ENCODE measurements at places on chromosomes 12 and 14.
A peak's percentile ranks its signal among the peaks of the same experiment; 100 is the strongest.

DNA sequence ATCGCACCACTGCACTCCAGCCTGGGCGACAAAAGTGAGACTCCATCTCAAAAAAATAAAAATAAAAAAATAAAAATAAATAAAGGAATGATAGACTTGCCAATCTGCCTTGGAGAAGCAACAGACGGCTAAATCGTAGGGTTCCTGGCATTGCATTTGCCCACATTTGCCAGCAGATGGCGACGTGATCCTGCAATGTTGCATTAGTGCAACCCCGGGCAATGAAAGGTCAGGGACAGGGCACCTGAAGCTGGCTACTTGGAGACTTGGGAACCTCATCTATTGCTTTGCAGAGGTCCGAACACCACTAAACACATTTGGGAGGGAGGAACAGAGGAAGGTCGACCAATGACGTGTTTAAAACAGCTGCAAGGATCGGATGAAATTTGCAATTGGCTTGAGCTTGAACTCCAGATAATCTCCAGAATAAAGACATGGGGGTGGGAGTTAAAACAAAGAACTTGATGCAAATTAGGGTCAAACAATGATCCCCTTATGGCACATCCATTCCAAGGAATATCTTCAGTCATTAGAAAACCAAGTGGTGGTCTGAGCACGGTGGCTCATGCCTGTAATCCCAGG lies 34.6 kb downstream of the SPRING1 start:
- peak; percentile 50 for DNase-seq

DNA sequence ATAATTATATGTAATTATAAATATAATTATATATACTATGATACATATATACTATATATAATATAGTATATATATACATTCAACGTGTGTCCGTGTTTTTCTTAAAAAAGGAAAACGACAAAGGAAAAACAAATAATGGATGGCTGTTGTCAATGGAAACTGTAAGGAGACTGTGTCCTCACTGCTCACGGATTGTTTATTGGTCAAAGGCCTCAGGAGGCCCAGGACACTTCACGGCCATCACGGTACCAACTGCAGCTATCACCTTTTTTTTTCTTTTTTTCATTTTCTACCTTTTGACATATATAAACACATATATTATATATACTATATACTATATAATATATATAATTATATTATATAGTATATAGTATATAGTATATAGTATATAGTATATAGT lies 113.4 kb downstream of the SPTSSA start:
- DNase-seq: no peak

GRCh38 chr12:104752016-104752415 lies 206.1 kb downstream of the SLC41A2 start:
- no peak for DNase-seq

GRCh38 chr12:12194206-12194605 lies 72.6 kb downstream of the LRP6 start:
- DNase-seq: peak; percentile 64

GRCh38 chr12:24960222-24960855 lies 11.4 kb upstream of the BCAT1 start:
- peak; percentile 62 for DNase-seq

DNA sequence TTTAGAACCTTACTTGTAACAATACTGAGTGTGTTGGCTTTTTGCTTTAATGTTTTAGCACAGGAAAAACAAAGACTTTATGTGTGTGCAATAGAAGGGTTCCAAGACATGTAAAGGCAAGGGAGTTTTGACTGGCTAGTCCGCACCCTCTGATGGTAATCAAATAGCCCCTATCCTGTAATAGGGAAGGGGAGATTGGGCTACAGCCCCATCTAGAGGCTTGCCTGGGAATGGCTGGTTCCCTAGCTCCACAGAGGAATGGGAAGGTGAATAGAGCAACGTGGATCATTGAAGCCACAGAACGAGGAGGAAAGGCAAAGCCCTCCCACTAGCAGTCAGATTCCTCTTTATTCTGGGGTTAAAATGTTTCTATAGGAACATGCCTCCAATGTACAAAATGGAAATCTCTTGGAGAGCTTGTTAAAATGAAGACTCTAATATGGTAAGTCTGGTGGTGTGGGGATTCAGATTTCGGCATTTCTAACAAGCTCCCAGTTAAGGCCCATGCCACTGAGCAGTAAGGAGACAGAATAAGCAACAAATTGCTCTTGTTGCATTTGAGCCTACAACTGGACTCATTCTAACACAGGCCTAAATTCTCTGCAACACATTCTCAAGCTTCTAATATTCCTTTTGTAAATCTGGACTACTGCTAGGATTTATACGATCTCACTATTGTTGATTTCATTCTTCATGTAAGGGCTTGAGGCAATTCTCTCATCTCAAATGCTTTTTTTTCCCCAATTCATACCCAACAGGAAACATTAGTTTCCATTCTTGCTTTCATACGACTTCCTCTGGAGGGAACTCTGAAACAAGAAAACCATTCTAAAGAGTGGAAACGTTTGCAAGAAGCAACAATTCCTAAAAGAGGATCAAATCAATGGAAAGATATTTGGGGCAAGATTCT lies 57.1 kb downstream of the NIN start:
- peak; percentile 62 for DNase-seq

DNA sequence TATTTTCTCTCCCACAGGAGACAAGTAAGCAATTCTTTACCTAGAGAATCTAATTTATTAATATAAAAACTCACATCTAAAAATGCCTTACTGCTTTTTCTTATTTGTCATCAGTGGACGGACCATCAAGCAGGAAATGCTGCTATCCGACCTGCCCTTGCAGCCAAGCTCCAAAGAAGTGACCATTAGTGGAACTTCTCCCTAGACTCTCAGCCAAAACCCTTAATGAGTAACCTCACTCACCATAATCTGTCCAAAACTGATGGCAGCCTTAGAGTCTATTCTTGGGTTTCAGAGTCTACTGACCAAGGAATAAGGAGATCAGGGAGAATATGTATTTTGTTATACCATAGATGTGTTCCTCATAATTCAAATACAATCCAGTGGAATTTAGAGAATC lies 60.9 kb upstream of the CFL2 start:
- DNase-seq: no peak

- peak; percentile 28 for DNase-seq
Observed at GRCh38 chr14:30779210-30779609, 95.1 kb upstream of the COCH start.

GRCh38 chr14:40133463-40133862 lies 701.2 kb upstream of the FBXO33 start:
- no peak for DNase-seq

DNA sequence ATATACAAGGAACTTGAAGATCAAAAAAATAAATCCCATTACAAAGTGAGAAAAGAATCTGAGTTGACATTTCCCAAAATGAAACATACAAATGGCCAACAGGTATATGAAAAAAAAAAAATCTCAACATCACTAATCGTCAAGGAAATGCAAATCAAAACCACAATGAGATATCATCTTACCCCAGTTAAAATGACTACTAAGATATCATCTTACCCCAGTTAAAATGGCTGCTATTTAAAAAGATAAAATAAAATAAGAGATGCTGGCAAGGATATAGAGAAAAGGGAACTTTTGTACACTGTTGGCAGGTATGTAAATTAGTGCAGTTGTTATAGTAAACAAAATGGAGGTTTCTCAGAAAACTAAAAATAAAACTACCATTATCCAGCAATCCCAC lies 44.4 kb downstream of the PLEKHG7 start:
- DNase-seq: no peak

GRCh38 chr14:93733231-93733630 lies 55.1 kb downstream of the PRIMA1 start:
- DNase-seq: no peak

GRCh38 chr12:29530436-29530835 lies 33.0 kb upstream of the OVCH1 start:
- no peak for DNase-seq

GRCh38 chr12:11891346-11891745 lies 179.4 kb upstream of the BCL2L14 start:
- DNase-seq: no peak

DNA sequence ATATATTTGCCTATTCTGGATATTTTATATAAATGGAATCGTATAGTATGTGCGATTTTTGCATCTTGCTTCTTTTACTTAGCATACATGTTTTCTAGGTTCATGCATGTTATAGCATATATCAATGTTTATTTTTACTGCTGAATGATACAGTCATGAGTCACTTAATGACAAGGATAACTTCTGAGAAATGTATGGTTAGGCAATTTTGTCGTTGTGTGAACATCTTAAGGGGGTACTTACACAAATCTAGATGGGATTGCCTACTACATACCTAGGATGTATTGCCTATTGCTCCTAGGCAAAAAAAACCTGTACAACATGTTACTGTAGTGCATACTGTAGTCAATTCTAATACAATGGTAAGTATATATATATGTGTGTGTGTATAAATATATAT lies 8.8 kb downstream of the USP15 start:
- DNase-seq: peak; percentile 49

DNA sequence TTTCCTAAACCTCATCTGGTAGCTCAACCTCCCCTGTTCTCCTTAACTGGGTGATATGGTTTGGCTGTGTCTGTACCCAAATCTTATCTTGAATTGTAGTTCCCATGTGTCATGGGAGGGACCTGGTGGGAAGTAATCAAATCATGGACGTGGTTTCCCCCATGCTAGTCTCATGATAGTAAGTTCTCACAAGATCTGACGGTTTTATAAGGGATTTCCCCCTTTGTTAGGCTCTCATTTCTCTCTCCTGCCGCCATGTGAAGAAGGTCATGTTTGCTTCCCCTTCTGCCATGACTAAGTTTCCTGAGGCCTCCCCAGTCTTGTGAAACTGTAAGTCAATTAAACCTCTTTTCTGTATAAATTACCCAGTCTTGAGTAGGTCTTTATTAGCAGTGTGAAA lies 19.5 kb downstream of the COX16 start:
- no peak for DNase-seq

DNA sequence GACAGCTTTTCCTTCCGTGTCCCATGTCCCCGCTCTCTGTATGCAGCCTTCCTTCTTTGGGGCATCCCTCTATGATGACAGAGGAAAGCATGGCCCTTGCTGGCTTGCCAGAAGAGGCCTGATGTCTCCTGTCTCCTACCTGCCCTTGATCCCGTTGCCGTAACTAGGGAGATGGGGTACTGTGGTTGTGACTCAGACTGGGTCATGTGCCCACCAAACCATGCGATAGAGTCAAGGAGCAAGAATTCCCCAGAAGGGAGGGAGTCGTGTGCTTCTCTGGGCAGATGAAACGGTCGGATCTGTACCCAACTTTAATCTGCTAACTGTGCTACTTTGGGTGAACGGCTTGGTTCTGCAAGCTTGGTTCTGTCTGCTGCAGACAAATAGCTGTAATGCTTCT lies 99.1 kb upstream of the DYNC1H1 start:
- no peak for DNase-seq

DNA sequence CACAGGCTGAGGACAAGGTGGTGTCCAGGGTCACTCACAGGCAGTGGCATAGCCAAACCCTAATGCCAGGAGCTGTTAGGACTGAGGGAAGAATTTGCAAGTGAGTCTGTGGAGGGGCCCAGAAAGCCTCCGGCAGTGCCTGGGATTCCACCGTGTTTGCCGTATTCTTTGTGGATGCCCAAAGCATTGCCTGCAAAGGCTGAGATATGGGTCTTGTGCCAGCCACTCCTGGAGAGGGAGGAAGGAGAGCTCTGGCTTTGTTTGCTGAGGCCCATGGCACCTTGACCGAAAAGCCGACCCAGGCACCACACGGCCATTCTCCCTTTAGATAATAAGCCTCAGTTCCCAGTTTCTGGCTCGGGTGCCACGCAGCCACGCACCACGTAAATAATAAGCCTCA lies 35.8 kb upstream of the GALNT9 start:
- no peak for DNase-seq

DNA sequence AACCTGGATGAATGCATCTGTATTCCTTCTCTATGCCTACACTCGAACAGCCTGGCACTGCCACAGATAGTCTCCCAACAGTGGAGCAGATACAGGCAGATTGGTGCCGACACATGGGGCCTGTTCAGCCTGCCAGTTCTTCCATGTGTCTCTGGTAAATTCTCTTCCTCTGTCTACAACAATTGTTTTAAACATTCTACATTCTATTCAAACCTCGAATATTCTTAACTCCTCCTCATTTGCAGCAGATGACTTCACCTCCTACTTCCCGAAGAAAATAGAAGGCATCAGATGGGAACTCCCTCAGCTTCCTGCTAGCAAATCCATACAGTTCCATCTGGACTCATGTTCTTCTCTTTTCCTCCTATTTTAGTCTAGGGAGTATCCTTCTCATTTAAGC lies 43.1 kb upstream of the OTOGL start:
- no peak for DNase-seq

GRCh38 chr14:35383569-35384454 lies 20.7 kb downstream of the NFKBIA start:
- no peak for DNase-seq

DNA sequence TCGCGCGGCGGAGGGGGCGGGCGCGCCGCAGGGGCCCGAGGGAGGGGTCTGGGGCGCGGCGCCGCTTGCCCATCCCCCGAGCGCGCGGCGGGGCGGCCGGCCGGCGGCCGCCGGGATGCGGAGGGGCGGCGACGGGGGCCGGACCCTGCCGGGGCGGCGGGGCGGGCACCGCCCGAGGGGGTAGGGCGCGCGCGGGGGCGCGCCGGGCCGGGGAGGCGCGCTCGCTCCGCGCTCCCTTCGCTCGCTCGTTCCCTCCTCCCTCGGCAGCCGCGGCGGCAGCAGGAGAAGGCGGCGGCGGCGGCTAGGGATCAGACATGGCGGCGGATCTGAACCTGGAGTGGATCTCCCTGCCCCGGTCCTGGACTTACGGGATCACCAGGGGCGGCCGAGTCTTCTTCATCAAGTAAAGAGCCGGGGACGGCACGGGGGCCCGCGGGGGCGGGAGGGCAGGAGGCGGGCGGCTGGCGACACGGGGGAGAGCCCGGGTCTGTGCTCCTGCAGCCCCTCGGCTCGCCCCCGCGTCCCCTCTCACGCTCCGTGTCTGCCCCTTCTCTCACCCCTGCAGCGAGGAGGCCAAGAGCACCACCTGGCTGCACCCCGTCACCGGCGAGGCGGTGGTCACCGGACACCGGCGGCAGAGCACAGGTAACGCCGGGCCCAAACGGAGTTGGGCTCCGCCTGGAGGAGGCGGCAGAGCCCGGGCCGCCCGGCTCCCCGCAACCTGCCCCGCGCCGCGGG lies at the start of gene PLEKHA5:
Gene PLEKHA5 (plus strand): TSS at position 248 of the 738 bp plus-strand sequence. CDS start 67 bp downstream, at position 315.
- peak; percentile 70 for DNase-seq

DNA sequence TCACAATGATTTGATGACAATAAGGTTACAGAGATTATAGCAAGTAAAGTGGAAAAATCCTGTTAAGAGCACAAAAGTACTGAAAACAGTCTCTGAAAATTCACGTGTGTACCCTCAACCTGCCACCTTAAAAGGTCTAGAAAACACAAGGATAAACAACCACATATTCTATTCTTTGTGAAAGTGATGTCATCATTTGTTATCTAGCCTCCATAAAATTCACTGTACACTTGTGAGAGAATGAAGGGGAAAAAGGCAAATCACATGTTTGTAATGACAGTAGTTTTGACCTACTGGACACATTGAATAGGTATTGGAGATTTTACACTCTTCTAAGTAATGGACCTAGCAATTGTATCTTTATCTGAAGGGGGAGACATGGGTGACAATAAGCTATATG lies 4.0 kb downstream of the PTGDR start:
- DNase-seq: no peak

Data from astrocyte of the spinal cord (primary cell).